ENCODE measurements at places on chromosomes 7 and 10. TPM values are rescaled to one million over a fixed set of nuclear protein-coding genes. Genes with fewer than 3 reads are reported as not detected.

FERD3L gene
- total RNA-seq = not detected

ACHE gene
- not detected for total RNA-seq

GCK gene
- 0.85 TPM for total RNA-seq

GOLGA7B gene
- not detected for total RNA-seq

EPO gene
- not detected for total RNA-seq

OPN1SW gene
- total RNA-seq = not detected

TEX47 gene
- not detected for total RNA-seq

TRIM56 gene
- total RNA-seq = 11.9 TPM

COL26A1 gene
- total RNA-seq = not detected

CACUL1 gene
- total RNA-seq = 37.9 TPM

LFNG gene
- 6.8 TPM for total RNA-seq

RBP3 gene
- not detected for total RNA-seq

DNAH11 gene
- 0.19 TPM for total RNA-seq

VSTM4 gene
- total RNA-seq = 13.4 TPM

CYP3A4 gene
- not detected for total RNA-seq

FAM131B gene
- not detected for total RNA-seq

TFPI2 gene
- total RNA-seq = 1.2 TPM

MARVELD1 gene
- total RNA-seq = 21.6 TPM

INHBA gene
- 0.17 TPM for total RNA-seq

PIK3CG gene
- total RNA-seq = 10.8 TPM

FRG2B gene
- total RNA-seq = not detected

ABCC2 gene
- 2.4 TPM for total RNA-seq

PPRC1 gene
- total RNA-seq = 23.6 TPM

PNLIPRP1 gene
- not detected for total RNA-seq

TAS2R39 gene
- not detected for total RNA-seq

JMJD1C gene
- 178 TPM for total RNA-seq

PAPOLB gene
- 0.22 TPM for total RNA-seq

NT5C3A gene
- total RNA-seq = 32.0 TPM

CEP55 gene
- total RNA-seq = 2.4 TPM

MIOS gene
- 36.6 TPM for total RNA-seq

AGAP9 gene
- total RNA-seq = 6.8 TPM

MUC3A gene
- under 0.01 TPM for total RNA-seq

ANKRD7 gene
- not detected for total RNA-seq

LRIT1 gene
- not detected for total RNA-seq

MACC1 gene
- 0.33 TPM for total RNA-seq

TIMM23B gene
- 12.4 TPM for total RNA-seq

ASB10 gene
- total RNA-seq = not detected

RBP4 gene
- 1,485 TPM for total RNA-seq

IQCE gene
- 9.0 TPM for total RNA-seq

OR9A2 gene
- not detected for total RNA-seq

NPFFR1 gene
- not detected for total RNA-seq

PLAU gene
- 11.1 TPM for total RNA-seq

AKR1C2 gene
- total RNA-seq = 295 TPM

INSYN2A gene
- total RNA-seq = not detected

GLI3 gene
- total RNA-seq = 11.6 TPM

PDCD4 gene
- total RNA-seq = 147 TPM

NAT16 gene
- not detected for total RNA-seq

TSPAN13 gene
- total RNA-seq = 68.9 TPM

ADARB2 gene
- under 0.01 TPM for total RNA-seq

GRID2IP gene
- not detected for total RNA-seq

OR2A42 gene
- total RNA-seq = 0.44 TPM

NDUFB8 gene
- 154 TPM for total RNA-seq

RAB19 gene
- total RNA-seq = not detected
